ENCODE measurements at places on chromosomes 1 and 21. TPM values are rescaled to one million over a fixed set of nuclear protein-coding genes. Genes with fewer than 3 reads are reported as not detected.

GRCh38 chr1:197862221-197862620 lies 40.2 kb upstream of the C1orf53 start:
- H3K27me3 ChIP-seq: no peaks in the 10 kb centered on the region
- DNase-seq: no peak
- H3K4me1 ChIP-seq: no peaks in the 10 kb centered on the region

ADAMTSL4 gene
- 109 TPM for polyA plus RNA-seq

GRCh38 chr21:38303300-38303699 lies 46.5 kb downstream of the KCNJ15 start:
- peaks cover 30% of the 10 kb centered on the region for H3K4me1 ChIP-seq
- no peaks in the 10 kb centered on the region for H3K27me3 ChIP-seq

DNA sequence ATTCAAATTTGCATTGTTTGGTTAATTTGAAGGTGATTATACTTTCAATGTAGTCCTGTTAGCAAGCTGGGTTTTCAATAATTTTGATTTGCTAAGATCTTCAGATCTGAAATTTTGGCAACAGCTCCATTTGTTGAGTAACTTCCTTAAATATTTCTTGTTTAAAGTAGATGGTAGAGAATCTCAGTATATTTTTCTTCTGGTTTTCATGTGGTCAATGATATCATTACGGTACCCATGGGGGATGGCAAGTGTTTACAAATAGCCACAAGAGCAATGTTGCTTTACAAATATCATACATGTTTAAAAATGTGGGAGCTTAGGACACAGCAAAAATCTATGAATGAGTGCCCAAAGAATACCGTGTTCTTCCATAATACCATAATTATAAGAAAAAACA lies 175.9 kb downstream of the IFI44 start:
- no peaks in the 10 kb centered on the region for H3K36me3 ChIP-seq
- H3K4me3 ChIP-seq: no peak overlapping the region
- DNase-seq: no peak
- H3K27ac ChIP-seq: no peak overlapping the region
- no peaks in the 10 kb centered on the region for H3K27me3 ChIP-seq
- no peaks in the 10 kb centered on the region for H3K4me1 ChIP-seq

DNA sequence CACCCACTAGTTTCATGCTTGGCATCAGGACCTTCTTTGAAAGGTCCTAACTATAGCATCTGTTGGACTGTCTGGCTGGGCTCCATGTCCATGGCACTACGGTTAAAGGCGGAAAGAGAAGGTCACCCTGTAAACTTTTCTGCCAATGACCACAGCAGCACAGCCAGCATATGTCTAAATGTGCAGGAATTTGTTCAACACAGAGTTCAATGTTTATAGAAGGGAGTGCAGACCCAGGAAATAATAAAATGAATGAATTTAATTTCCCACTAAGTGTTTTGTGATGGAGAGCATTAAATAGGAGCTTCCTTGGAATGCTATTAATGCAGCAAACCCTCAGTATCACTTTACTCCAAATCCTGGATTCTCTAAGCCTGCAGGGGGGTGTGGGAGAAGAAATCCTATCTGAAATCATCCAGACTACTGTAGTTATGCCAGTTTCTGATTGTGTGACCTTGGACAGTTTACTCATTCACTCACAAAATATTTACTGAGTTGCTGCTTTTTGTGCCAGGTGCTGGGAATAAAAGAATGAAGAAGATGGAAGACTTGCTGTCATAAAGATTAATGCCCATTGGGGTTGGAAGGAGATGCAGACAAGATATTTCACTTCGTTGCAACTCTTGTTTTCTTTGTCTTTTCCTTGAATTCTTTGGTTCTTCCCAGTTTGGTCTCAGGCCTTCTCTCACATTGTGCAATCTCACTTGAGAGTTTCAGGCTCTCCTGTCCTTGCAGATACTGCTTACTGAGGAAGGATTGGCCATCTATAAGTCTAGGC lies 195.0 kb downstream of the ROR1 start:
- H3K4me1 ChIP-seq: no peaks in the 10 kb centered on the region
- no peak overlapping the region for H3K4me3 ChIP-seq
- H3K27me3 ChIP-seq: no peaks in the 10 kb centered on the region
- no peak overlapping the region for H3K27ac ChIP-seq
- DNase-seq: no peak
- no peaks in the 10 kb centered on the region for H3K36me3 ChIP-seq
